ENCODE measurements at places on chromosomes 6 and 20.

DNA sequence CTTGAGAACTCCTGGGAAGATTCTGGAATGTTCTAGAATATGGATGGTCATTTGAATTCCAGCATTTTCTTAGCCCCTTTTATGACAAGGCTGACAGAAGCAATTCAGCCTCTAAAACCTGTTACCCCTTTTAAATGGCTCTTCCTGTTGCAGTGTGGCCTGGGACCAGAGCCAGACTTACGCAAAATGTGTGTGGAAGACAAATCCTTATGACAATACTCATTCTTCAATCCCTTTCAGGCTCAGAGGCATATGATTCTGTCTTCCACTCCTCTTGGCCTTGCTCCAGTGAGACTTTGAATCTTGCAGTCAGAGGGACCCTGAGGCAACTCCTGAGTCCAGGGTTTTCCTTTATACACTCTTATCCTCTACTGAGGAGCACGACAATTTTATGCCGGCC lies 287.0 kb downstream of the CLIC5 start:
- no peak for DNase-seq

DNA sequence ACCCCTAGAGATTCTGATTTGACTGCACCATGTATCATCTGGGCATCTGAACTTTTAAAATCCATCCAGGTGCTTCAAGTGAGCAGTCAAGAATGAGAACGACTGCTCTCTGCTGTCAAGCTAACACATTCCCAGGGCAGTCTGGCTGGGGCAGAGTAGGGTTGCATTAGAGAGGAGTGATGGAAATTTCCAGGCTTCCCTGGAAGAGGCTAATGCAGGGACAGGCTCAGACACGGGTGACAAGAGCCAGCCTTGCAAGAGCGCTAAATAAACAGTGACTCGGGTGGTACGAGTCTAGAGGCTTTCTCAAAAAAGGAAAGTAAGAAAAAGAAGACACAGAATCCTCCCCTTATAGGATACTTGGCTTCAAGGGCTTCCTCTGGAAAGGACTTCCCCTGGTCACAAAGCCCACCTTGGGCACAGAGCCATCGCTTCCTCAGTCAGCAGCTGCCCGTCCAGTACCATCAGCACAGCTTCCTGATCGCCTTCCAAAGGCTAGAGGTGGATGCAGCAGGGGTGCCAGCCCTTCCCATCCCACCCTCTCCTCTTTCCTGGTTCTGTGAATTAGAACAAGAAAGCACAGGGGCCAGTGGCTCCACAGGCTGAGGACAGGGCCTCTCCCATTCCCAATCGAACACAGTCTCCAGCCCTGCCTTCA lies 177.4 kb upstream of the RREB1 start:
- DNase-seq, result no peak

GRCh38 chr20:14114065-14114704 lies 118.9 kb downstream of the MACROD2 start:
- no peak for DNase-seq

- DNase-seq, result peak; percentile 53
These were observed at the start of gene ELOVL2 for GRCh38 chr6:11043961-11044711. Gene ELOVL2 (minus strand): TSS chr6:11044305. CDS start chr6:11044230, 75 bp downstream.

DNA sequence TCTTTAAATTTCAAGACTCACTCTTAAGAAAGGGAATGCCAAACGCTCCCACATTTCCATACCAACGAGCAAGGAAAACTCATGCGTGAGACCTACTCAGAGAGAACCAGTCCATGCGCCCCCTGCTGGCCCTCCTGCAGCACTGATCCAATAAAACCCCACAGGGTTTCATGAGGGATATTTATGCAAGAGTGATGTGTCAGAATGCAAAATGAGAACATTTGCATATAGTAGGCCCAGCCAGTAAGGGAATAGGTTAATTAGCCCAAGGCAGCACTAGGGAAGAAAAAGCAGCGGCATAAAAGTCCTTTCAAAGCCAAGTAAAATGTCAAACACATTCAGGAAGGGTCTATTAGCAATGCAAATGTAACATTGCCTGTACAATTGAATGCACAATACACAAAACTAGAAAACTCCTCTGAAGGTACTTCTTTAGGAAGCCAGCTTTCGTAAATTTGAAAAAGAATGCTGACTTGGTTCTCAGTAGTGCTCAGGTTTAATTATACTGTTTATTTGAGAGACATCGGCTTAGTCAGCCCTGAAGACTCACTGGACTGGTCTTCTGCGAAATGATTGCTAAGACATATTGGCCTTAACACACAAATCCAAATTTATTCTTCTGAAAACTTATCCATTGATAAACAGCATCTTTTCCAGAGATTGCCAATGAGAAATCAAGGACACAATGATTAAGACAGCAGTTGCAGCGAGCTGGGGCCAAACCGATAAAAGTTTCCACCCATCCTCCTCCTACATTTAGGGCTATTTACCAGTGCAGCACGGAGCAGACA lies 93.2 kb downstream of the GMPR start:
- peak; percentile 75 for DNase-seq

GRCh38 chr20:61719691-61720347 lies 345.9 kb downstream of the TAF4 start:
- no peak for DNase-seq

DNA sequence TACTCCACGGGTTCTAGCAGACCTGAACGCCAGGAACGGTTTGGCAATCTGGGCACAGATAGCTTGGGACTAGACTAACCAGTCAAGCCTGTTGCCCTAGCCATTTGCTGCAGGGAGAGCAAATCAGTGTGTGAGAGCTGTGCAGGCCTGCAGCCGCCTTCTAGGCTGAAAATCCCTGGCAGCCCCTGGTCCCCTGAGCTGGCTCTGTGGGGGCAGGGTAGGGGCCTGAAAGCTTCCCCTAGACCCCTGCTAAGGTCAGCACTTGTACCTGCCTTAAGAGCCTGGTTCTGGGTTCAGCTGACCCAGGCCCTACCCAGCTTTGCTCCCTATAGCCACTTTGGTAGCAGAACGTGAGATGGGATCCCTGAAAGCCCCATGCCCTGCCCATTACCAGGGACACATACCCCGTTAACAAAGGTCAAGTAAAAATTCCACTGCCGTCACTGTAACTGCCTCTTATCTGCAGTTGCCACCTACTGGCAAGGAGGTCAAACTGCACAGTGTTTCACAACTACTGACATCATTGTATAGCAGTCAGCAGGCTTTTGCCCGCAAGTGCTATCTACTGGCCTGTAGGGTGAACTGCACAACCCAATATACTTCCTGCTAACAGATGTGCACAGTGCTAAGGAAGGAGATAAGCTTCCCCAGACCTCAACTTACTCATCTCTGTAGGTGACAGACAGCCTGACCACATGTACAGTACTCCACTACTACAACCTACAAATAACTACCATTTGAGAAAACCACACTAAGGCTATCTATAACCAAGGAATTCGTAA lies 95.1 kb upstream of the OLIG3 start:
- DNase-seq, result no peak

DNA sequence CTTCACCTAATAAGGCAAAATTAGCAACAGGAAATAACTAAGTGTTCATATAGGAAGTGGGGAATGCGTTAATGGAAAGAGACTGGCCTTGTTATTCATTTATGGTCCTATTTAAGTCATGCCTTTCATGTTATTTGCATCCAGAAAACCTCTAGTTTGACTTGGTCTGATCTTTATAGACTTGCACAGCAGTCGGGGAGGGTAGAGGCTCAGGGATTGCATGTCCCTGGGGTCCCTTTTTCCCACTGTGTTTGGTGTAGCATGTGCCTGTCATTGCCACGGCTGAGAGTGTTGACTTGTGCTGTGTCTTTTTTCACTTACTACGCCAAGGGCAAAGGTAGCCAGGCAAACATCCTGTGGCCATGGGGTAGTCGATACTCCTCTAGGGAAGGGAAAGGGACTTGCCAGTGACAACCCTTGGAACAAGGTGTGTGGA lies 105.4 kb upstream of the RIN2 start:
- DNase-seq, result no peak

DNA sequence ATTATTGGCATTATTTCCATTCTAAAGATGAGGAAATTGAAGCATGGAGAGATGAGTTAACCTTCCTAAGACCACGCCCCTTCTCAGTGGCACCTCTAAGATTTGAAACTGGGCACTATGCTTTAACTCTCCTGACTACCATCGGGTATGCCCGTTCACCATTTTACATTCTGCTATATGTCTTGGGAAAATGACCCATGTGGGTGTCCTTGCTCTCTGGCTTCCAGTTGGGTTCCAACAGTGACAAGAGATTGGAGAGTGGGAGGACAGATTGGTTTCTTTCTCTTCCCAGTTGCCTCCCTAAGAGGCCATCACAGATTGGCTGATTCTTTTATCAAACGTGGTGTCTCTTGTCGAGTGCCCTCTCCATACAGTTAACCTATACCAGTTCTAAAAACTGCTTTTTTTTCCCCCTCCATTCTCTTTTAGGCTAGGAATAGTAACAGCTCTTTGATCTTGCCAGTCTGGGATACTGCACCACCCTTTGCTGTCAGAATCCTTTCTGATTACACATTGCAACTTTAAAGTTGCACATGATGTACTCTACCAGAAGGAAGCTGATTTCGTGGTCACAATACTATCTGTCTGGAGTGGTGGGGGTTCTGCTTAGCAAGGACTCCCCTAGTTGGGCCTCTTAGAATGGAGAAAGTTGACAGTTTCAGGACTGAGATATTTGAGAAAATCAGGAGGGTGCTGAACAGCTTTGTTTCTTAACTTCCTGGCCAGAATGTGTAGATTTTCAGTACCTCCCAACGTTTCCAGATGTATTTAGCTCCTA lies 88.0 kb upstream of the ELOVL5 start:
- no peak for DNase-seq

DNA sequence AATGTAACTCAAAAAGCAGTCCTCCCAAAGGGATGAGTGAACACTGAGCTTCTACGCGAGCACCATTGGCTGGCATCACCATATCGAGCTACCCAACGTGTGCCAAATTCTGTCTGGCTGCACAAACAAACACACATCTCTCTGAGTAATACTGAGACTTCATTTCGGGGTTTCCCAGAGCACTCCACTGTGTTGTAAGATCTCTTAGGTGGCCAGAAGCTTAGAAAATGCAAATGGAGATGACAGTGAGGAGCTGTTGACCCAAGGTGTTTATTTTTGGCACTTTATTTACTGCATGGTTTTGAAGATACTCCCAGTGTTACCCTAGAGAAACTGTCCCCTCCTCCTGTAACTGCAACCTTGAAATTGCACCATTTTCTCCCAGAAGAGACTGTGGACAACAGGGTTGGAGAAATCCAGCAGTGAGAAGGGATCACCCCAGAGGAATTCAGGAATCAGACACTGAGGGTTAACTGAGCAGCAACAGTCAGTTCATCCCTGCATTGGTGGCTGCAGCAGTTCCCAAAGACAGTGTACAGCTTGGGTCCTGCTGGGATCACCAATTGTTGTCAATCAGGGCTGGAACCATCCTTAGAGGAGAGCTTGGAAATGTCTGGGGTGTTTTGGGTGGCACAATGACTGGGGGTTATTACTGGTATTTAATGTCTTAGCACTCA lies 1.0 kb upstream of the RIPOR2 start:
- no peak for DNase-seq

DNA sequence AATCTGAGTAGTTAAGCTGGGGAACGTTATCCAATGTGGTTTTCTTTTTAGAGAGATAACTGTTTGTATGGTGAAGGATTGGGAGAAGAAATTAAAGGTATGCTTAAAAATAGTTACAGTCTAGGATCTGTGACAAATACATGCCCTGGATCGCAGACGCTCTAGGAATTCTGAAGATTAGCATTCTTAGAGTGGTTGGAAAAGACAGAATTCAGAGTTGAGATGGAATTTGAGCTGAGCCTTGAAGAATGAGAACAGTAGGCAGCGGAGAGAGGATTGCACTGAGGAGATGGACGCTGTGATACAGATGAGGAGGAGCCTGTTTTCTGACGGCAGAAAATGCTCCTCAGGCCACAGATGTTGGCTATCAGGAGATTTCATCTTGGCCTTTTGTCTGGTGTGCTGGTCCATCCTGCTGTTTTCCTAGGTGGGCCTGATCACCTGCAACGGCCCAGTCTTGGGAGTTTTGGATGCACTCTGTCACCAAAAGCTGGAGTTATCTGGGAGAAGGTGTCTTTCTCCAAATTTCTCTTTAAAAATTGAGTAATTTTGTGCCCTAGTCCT lies 48.3 kb upstream of the KIF25 start:
- DNase-seq, result no peak

DNA sequence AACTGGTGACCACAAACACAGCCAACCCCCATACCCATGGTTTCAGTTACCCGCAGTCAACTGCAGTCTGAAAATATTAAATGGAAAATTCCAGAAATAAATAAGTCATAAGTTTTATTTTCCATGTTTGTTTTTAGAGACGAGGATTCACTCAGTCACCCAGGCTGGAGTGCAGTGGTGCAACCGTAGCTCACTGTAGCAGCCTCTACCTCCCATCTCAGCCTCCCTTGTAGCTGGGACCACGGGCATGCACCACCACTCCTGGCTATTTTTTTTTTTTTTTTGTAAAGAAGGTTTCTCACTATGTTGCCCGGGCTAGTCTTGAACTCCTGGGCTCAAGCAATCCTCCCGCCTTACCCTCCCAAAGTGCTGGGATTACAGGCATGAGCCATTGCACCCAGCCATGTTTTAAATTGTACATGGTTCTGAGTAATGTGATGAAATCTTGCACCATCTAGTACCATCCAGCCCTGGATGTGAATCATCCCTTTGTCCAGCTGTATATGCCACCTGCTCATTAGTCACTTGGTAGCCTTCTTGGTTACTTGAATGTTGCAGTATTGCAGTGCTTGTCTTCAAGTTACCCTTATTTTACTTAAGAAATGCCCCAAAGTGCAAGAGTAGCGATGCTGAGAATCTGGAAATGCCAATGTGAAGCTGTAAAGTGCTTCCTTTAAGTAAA lies 14.5 kb downstream of the CSNK2A1 start:
- DNase-seq, result peak; percentile 14

GRCh38 chr6:1326535-1327121 lies 14.7 kb downstream of the FOXQ1 start:
- DNase-seq, result no peak

DNA sequence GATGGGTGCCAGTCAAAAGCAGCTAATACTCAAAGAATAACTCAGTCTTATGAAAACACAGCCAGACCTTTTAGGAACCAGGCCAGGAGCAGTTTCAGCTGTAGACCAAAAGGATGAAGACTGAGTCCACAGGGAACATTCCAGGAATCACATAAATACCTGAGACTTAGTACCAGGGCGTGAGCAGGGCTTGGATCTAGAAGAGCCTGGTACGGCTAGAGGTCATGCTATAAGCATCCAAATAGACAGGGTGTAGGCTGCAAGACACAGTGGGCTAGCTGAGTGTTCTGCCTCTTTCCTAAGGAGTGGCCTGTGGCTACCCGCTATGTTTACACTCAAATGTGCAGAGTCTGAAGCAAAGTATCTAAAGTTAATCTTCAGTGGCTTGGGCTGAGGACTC lies 29.5 kb upstream of the LRRC1 start:
- no peak for DNase-seq

Data from muscle of back (tissue), 13 donors.